Small intestine (tissue), 16 donors: ENCODE measurements at places on chromosomes 12 and 14. TPM values are rescaled to one million over a fixed set of nuclear protein-coding genes. Genes with fewer than 3 reads are reported as not detected.
A peak's percentile ranks its signal among the peaks of the same experiment; 100 is the strongest.

ASCL1 gene
- not detected for polyA plus RNA-seq

GRCh38 chr12:99130808-99131553 lies 485.9 kb downstream of the APAF1 start:
- DNase-seq = no peak
- no peaks in the 10 kb centered on the region for H3K4me1 ChIP-seq
- H3K36me3 ChIP-seq = no peaks in the 10 kb centered on the region
- H3K4me3 ChIP-seq = no peak overlapping the region
- H3K27ac ChIP-seq = no peak overlapping the region

TAS2R42 gene
- 0.04 TPM for polyA plus RNA-seq

GRCh38 chr14:59465316-59466135 lies at the start of gene GPR135:
Gene GPR135 (minus strand): TSS chr14:59465380. CDS start chr14:59465226, 154 bp downstream.
- peak within 1 kb of the TSS; percentile 61 for H3K4me3 ChIP-seq
- no peaks in the 10 kb centered on the region for H3K27me3 ChIP-seq
- H3K4me1 ChIP-seq = peaks cover 3% of the 10 kb centered on the region
- H3K36me3 ChIP-seq = peaks cover 2% of the 10 kb centered on the region
- H3K27ac ChIP-seq = peak within 1 kb of the TSS; percentile 78

- H3K4me3 ChIP-seq = no peak overlapping the region
- H3K4me1 ChIP-seq = no peaks in the 10 kb centered on the region
- no peaks in the 10 kb centered on the region for H3K27me3 ChIP-seq
- no peak overlapping the region for H3K27ac ChIP-seq
Observed at GRCh38 chr12:55797068-55797467, 20.5 kb downstream of the SARNP start.

GPRC5D gene
- 1.4 TPM for polyA plus RNA-seq

- no peak overlapping the region for H3K27ac ChIP-seq
- H3K36me3 ChIP-seq = no peaks in the 10 kb centered on the region
- peaks cover 10% of the 10 kb centered on the region for H3K4me1 ChIP-seq
- DNase-seq = peak; percentile 7
- no peak overlapping the region for H3K4me3 ChIP-seq
- no peaks in the 10 kb centered on the region for H3K27me3 ChIP-seq
Observed at GRCh38 chr12:106780010-106780631, 5.6 kb downstream of the RIC8B start.

GRCh38 chr12:125015680-125016310 lies 22.4 kb downstream of the BRI3BP start:
- H3K4me1 ChIP-seq = no peaks in the 10 kb centered on the region
- H3K27me3 ChIP-seq = no peaks in the 10 kb centered on the region
- peaks cover 2% of the 10 kb centered on the region for H3K36me3 ChIP-seq
- H3K4me3 ChIP-seq = no peak overlapping the region

GRCh38 chr12:125092108-125092871 lies 27.1 kb downstream of the AACS start:
- no peak overlapping the region for H3K4me3 ChIP-seq
- H3K36me3 ChIP-seq = peaks cover 3% of the 10 kb centered on the region
- DNase-seq = no peak
- no peaks in the 10 kb centered on the region for H3K27me3 ChIP-seq
- no peaks in the 10 kb centered on the region for H3K4me1 ChIP-seq

GRCh38 chr12:103422328-103422727 lies 73.4 kb downstream of the C12orf42 start:
- no peak overlapping the region for H3K27ac ChIP-seq
- H3K36me3 ChIP-seq = no peaks in the 10 kb centered on the region
- no peaks in the 10 kb centered on the region for H3K4me1 ChIP-seq
- no peaks in the 10 kb centered on the region for H3K27me3 ChIP-seq
- H3K4me3 ChIP-seq = no peak overlapping the region

DNA sequence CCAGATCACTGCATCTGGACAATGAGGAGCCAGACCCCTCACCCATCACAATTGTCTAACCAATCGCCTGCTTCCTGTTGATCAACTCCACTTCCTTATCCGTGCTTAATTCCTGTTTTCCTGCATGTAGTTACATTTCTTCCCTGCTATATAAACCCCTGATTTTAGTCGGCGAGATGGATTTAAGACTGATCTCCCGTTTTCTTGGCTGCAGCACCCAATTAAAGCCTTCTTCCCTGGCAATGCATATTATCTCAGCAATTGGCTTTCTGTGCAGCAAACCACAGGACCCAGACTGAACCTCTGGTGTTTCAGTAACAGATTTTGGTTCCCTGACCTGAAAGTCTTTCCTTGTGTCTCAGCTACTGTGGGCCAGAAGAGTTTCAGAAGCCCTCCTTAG lies 272.3 kb downstream of the IPO8 start:
- no peak for DNase-seq
- H3K27me3 ChIP-seq = no peaks in the 10 kb centered on the region
- H3K27ac ChIP-seq = no peak overlapping the region

OR6C6 gene
- polyA plus RNA-seq = not detected

GRCh38 chr14:68636597-68636996 lies 156.3 kb downstream of the ZFP36L1 start:
- no peak for DNase-seq
- H3K36me3 ChIP-seq = no peaks in the 10 kb centered on the region
- no peak overlapping the region for H3K27ac ChIP-seq
- peaks cover 33% of the 10 kb centered on the region for H3K4me1 ChIP-seq

GRCh38 chr12:45336331-45336730 lies 120.4 kb downstream of the ANO6 start:
- no peaks in the 10 kb centered on the region for H3K27me3 ChIP-seq
- no peak overlapping the region for H3K27ac ChIP-seq
- H3K4me3 ChIP-seq = no peak overlapping the region
- DNase-seq = no peak

- DNase-seq = no peak
- H3K27me3 ChIP-seq = no peaks in the 10 kb centered on the region
- no peaks in the 10 kb centered on the region for H3K4me1 ChIP-seq
- no peak overlapping the region for H3K27ac ChIP-seq
- no peaks in the 10 kb centered on the region for H3K36me3 ChIP-seq
- H3K4me3 ChIP-seq = no peak overlapping the region
Observed at GRCh38 chr12:75457191-75457590, 23.4 kb upstream of the GLIPR1 start.

DNA sequence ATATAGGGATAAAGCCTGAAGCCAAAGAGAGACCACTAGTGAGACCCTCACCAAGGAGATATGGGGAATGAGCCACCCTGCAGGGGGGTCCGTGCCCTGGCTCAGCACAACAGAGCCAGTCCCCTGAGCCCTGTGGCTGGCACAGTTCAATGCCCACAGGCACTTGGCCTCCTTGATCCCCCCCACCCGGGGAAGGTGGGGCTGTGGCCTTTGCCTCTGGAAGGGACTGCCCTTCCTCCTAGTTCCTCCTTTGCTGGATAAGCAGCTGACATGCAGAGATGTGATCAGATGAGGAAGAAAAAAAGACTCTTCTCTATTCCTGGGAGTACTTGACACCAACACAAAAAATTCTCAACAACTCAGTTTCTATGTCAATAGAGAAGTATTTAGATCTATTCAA lies 19.9 kb downstream of the TTC7B start:
- no peak overlapping the region for H3K4me3 ChIP-seq
- no peaks in the 10 kb centered on the region for H3K4me1 ChIP-seq
- H3K27ac ChIP-seq = no peak overlapping the region
- H3K36me3 ChIP-seq = no peaks in the 10 kb centered on the region

LBHD2 gene
- not detected for polyA plus RNA-seq

GRCh38 chr14:49868720-49869114 lies 16.1 kb upstream of the NEMF start:
- no peaks in the 10 kb centered on the region for H3K4me1 ChIP-seq
- H3K36me3 ChIP-seq = no peaks in the 10 kb centered on the region
- peak overlapping the region; percentile 53 for H3K4me3 ChIP-seq
- no peaks in the 10 kb centered on the region for H3K27me3 ChIP-seq
- DNase-seq = no peak

DNA sequence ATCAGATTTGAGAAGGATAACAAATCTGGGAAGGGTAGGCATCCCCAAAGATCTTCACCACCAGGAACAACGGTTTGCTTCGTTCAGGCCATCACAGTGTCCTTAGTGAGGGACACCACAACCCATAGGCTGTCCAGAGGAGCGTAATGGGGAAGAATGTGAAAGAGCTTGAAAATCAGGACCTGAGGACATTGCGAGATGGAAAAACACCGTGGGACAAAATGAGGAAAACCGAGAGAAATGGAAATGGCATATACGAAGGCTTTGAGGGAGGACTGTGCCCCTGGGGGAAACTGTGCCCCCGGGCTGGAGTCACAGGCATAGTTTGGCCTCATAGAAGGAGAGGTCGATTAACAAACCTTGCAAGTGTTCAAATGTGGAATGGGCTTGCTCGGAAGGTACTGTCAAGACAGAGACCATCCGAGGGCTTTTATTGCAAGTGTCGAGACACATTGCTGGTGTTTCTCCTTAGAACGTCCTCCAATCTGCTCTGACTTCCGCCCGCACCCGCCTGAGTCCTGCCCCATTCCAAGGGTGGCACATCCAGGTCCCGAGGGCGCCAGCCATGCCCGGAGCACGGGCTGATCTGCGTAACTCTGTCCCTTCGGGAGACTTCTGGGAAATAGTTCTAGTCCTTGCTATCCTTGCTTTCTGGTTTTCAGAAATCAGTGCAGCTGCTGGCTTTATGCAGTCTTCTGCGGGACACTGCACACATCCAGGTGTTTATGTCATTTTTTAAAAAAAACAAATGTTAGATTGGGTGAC lies 885 bp upstream of the PALS1 start:
- peak overlapping the region; percentile 94 for H3K27ac ChIP-seq
- peak; percentile 71 for DNase-seq
- H3K4me3 ChIP-seq = peak overlapping the region; percentile 44
- no peaks in the 10 kb centered on the region for H3K36me3 ChIP-seq

GRCh38 chr12:126667339-126667738 lies 1599.6 kb upstream of the TMEM132C start:
- no peak for DNase-seq
- no peak overlapping the region for H3K27ac ChIP-seq
- no peaks in the 10 kb centered on the region for H3K36me3 ChIP-seq

GTF2H3 gene
- 7.3 TPM for polyA plus RNA-seq

- H3K36me3 ChIP-seq = peaks cover 12% of the 10 kb centered on the region
- no peaks in the 10 kb centered on the region for H3K27me3 ChIP-seq
- no peak for DNase-seq
- H3K27ac ChIP-seq = no peak overlapping the region
Observed at GRCh38 chr12:55760663-55761062, 17.7 kb downstream of the GDF11 start.

FSCB gene
- polyA plus RNA-seq = not detected

- H3K27ac ChIP-seq = peak overlapping the region; percentile 89
- no peak overlapping the region for H3K4me3 ChIP-seq
- H3K36me3 ChIP-seq = no peaks in the 10 kb centered on the region
- H3K27me3 ChIP-seq = peaks cover 19% of the 10 kb centered on the region
- no peaks in the 10 kb centered on the region for H3K4me1 ChIP-seq
Observed at GRCh38 chr14:61322799-61323290, 1.5 kb downstream of the PRKCH start.

GRCh38 chr14:48738186-48738925 lies 847.8 kb downstream of the RPS29 start:
- no peaks in the 10 kb centered on the region for H3K27me3 ChIP-seq
- H3K27ac ChIP-seq = no peak overlapping the region
- H3K4me1 ChIP-seq = no peaks in the 10 kb centered on the region
- H3K36me3 ChIP-seq = no peaks in the 10 kb centered on the region
- DNase-seq = no peak
